ENCODE measurements at places on chromosomes 2 and 18.

GRCh38 chr2:229903037-229903436 lies 18.8 kb downstream of the TRIP12 start:
- no peak for DNase-seq

DNA sequence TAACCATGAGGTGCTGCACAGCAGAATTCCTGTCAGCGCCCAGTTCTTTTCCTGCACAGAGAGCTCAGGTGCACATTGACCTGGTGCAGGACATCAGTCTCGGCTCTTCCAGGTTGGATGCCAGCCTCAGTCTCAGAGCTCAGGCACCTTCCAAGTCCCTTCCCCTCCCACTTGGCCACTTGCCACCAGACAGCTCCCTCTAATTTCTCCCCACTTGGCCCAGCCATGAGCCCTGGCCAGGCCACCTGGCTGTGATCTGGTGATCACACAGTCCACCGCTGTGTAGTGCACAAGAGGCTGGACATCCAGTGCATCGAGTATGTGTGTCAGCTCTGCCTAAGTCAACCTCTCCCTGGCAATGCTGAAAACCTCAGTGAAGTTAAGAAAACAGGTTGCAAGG lies 336.6 kb upstream of the MYT1L start:
- no peak for DNase-seq

- no peak for DNase-seq
Measured at GRCh38 chr2:165634855-165635254, 159.2 kb downstream of the GALNT3 start.

- DNase-seq, result no peak
Measured at GRCh38 chr18:449374-449773, 51.1 kb downstream of the COLEC12 start.

GRCh38 chr2:219175928-219176817 lies 552 bp downstream of the CNPPD1 start:
- no peak for DNase-seq

DNA sequence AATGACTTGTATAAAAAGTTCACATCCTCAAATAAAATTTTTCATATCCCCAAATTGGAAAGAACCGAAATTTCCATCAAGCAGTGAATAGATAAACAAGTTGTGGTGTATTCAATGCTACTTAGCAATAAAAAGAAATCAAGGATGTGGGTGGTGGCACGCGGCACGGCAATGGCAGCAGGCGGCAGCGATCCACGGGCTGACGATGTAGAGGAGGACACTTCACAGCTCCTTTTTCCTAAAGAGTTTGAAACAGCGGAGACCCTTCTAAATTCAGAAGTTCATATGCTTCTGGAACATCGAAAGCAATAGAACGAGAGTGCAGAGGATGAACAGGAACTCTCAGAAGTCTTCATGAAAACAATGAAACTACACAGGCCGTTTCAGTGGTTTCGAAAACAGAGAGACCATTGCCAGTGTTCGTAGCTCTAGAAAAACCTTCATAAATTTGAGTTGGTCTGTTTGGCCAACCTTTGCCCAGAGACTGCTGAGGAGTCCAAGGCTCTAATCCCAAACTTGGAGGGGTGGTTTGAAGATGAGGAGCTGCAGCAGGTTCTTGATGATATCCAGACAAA lies 9.8 kb upstream of the IL36A start:
- no peak for DNase-seq

- no peak for DNase-seq
Measured at GRCh38 chr2:204491528-204491927, 53.7 kb upstream of the PARD3B start.

GRCh38 chr2:158845859-158846258 lies 50.7 kb downstream of the DAPL1 start:
- DNase-seq, result no peak

GRCh38 chr2:230267556-230267955 lies 42.0 kb downstream of the SP140 start:
- no peak for DNase-seq

DNA sequence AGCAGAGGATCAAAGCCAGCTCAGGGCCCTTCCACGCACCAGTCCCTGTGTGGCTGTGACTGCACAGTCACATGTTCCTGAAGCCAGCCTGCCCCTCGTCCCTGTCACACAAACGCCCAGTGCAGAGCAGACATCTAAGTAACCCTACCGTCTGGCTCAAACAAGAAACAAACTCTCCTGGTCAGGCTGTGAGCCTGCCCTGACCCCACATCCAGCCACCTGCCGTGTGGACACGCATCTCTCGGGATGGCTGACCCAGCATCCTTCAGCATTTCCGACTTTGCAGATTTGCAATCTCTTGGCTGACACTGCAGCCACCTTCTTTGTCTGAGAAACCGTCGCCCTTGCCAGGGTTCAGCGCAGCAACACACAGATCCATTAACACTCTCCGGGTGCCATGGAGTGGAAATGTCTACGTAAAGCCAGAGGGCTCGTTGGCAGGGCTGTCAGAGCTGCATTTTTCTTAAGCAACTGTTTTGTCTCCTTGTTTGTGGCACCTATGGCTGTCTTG lies 82.3 kb upstream of the ASAP2 start:
- DNase-seq, result no peak

GRCh38 chr2:163859951-163860350 lies 124.1 kb upstream of the FIGN start:
- DNase-seq, result no peak

DNA sequence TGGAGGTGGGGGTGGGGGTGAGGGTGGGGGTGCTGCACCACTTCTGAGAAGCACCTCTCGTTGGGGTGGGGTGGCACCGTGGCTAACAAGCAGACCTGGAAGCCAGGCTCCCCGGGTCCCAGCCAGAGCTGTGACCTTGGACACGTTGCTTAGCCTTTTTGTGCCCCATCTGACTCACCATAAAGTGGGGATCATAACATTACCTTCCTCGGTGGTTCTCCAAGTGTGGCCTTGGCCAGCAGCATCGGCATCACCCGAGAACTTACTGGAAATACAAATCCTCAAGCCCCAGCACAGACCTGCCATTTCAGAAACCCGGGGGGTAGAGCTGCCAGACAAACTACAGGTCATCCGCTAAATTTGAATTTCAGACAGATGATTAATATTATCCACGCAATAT lies 58.7 kb upstream of the SLC66A3 start:
- DNase-seq, result no peak

GRCh38 chr2:180325416-180326120 lies 318.5 kb upstream of the CWC22 start:
- no peak for DNase-seq

GRCh38 chr2:60025496-60025895 lies 528.0 kb downstream of the BCL11A start:
- no peak for DNase-seq

GRCh38 chr2:23525137-23525765 lies 140.3 kb downstream of the KLHL29 start:
- DNase-seq, result no peak

GRCh38 chr2:235963853-235964577 lies 204.2 kb downstream of the GBX2 start:
- DNase-seq, result no peak

DNA sequence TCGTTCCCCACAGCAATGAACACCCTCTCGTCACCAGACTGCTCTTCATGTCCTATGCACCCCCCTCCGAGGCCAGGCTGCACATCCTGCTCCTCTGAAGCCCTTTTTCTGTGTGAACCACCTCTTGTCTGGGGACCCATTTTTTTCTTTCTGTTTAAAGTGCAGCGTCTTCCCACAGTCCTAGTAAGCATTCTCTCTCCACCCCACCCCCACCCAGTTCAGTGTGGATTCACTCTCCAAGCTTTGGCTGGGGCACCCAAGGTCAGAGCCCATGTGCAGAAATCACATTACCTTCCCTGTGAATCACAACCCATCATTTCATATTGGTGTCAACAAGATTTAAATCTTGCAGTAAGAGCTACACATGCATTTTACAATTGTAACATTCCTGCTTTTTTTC lies 26.4 kb upstream of the PKDCC start:
- no peak for DNase-seq

DNA sequence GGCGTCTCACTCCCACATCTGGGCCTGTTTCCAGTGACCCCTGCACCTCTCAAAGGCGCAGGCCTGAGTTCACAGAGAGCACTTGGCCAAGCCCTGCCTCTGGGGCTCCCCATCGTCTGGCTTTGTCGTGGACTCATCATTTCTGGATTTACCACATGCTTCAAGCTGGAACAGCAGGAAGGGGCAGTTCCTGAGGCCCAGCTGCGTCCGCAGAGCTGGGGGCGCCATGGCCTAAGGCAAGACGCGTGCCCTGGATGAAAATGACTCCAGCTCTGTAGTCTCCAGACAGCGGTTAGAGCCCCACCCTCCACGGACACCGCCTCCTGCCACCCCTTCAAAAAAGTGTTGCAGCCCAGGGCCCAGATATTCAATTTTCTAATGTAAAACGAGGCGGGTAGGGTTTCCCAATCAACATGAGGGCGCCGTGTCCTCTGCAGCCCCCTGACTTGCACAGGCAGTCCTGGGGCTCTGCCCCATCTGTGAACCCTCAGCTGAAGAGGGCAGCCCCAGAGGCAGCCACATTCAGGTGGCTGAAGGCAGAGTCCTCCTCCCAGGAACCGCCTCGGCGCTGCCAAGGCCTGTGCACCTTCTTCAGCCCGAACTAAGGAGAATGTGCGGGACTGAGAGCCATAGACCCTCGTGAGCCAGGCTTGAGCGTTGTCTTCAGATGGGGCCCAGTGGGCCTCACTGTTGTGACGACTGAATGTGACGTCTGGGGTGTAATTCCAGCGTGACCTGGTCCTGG lies 85.5 kb downstream of the NFATC1 start:
- no peak for DNase-seq

- no peak for DNase-seq
Measured at GRCh38 chr2:220811115-220811514, 761.0 kb downstream of the EPHA4 start.

GRCh38 chr2:218962859-218963492 lies 3.5 kb downstream of the CDK5R2 start:
- peak; percentile 42 for DNase-seq

DNA sequence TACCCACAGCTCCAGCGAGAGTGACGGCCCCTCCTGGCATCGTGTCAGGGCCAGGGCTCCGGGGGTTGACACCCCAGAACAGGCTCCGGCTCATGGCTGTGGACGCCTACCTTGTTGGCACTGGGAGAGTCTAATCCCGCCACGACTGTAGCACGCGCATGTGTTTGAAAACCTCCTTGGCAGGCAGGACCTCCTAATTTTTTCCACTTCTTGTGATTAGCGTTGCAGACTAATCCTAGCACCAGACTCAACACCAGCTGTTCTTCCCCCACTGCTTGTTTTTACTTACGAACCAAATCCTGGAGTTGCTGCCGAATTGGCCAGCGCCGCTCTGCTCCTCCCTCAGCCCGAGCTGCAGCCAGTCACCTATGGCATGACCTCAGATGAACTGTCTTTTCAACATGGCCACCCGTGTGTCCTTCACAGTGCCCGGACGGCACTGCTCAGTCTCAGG lies 110.7 kb downstream of the KLHL29 start:
- no peak for DNase-seq

DNA sequence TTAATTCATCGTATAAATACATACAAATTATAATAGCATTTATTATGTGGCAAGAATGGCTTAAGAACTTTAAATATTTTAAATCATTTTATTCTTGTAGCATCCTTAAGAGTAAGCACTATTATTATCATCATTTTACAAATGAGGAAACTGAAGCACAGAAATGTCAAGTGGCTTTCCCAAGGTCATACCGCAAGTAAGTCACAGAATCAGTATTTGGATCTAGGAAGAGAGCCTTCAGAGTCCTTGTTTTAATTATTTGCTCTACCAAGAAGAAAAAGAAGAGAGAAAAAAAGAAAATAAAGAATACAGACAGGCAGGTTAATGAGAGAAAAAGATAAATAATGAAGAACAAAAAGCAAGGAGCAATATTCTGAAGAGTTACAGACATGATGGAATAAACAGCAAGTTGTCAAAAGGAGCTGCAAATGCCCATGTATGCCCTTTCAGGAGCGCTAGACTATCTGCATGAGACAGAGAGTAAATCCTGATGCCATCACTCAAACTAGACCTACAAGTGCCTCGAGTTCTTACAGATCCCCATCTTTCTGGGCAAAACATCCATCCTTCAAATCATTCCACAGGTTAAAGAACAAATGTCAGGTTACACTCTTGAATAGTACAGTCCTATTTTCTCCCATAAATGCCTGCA lies 57.8 kb upstream of the ETAA1 start:
- no peak for DNase-seq

- no peak for DNase-seq
Measured at GRCh38 chr18:33135951-33136660, 304.4 kb downstream of the CCDC178 start.

DNA sequence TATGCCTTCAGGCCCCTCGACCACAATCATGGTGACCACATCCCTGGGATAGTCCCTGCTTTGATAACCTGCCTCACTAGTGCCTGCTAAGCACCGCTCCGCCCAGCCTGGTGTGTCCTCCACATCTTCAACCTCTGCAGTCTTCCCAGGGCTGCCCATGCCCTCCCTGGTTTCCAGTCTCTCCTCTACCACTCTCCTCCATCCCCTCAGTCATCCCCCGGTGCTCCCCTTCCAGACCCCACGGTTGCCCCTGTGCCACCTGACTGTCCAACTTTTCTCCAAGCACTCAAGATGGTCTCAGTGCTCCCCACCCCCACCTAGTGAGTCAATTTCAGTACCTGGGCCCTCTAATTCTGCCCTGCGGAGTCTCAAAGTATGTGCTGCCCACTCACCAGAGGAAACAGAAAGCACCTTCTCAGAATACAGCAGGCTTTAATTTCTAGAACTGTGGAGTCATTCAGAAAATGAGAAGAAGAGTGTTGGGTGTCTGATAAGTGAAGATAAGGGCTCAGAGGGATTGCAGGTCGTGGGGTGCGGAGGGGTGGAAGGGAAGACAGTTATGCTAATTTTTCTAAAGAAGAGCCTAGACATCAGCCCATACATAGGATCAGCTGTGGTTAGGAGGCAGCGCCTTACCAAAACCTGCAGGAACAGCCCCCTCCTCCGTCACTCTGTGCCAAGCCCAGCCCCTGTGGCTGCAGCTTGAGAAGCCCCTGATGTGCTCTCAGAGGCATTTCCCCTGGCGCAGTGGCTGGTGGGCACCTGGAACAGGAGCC lies 53.6 kb upstream of the CAB39 start:
- DNase-seq, result no peak

GRCh38 chr18:59273759-59274532 lies 692 bp upstream of the RAX start:
- no peak for DNase-seq

DNA sequence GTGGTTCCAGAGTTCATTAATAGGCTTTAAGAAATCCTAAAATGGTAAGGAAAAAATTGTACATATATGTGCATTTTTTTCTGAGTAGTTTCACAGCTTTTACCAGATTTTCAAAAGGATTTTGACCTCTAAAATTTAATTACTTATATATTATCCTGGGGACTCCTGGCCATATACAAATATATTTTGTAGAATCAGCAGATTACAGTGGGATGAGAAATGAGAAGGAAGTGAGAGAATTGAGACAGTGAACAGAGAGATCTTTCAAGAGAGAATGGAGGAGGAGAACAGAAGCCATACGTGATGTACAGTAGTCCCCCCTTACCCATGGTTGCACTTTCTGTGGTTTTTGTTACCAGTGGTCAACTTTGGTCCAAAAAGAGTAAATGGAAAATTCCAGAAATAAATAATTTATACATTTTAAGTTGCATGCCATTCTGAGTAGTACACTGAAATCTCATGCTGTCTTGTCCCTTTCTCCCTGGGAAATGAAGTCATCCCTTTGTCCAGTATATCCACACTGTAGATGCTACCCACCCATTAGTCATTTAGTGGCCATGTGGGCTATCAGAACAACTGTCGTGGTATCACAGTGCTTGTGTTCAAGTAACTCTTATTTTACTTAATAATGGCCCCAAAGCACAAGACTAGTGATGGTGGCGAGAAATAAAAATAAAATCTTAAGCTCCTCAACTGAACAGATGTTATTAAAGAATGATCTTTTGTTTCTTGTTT lies 130.4 kb upstream of the MYO3B start:
- DNase-seq, result no peak

All from central memory CD8-positive, alpha-beta T cell (primary cell).